Amniotic stem cell (primary cell): ENCODE measurements at places on chromosomes 7 and 10.
A peak's percentile ranks its signal among the peaks of the same experiment; 100 is the strongest.

DNA sequence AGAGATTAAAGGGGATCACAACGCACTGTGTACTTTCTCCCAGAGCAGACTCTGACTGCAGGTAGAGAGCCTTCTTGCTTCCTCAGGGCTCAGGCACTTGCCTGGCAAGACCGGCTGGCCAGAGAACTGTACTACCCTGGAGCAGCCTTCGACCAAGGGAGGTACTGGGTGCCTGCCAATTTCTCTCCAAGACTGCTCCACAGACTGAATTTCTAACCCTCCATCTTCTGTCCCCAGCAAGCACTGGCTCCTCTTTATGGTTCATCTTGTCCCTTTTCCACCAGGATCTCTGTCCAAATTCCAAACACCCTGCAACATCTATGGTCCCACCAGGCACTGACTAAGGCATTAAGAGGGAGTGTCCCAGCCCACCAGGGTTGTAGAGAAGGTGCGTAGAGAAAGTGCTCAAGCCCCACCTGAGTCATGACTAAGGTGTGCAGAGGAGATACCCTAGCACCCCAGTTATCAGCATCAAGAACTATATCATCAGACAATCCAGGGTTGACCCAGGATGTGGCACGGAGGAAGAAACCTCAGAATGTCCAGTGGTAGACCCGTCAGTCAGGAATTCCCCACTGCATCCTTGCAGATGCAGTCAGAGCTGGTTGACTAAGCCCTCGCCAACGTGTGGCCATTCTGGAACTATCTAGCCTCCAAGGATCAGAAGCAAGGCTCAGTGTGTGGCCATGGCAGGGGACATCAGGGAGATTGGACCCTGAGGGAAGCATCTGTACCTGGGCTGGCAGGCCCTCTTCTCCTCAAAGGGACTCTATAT lies 60.9 kb upstream of the CAMK2B start:
- no peak for DNase-seq

DNA sequence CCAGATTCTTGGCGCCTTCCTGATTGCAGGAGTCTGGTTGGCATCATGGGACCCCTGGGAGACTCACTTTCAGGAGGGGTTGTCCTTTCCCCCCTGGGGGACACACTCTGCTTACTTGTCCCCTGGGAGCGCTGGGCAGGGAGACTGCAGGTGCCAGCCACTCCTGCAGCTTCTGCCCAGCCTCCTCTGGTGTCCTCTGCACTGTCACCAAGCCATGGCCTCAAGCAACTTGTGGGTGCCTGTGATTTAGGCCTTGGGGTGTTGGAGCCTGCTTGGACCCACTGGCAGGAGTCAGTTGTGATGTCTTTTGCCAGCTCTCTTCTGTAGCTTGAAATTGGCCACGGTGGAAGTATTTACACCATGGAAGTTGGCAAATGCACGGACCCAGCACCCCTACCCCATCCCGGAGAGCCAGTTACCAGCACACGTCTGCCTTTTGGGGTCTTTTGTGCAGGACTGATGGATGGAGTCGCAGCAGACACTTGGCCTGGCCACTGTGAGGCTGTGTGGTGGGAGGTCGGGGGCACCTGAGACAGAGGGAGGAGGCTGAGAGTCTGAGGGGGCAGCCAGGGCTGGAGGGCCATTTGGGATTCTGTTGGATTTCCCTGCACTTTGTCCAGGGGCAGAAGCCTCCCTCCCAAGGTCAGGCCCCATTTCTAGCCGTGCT lies 104.7 kb downstream of the LHPP start:
- no peak for DNase-seq

- DNase-seq, result no peak
Observed at GRCh38 chr7:72441791-72442190, 29.7 kb upstream of the CALN1 start.

GRCh38 chr7:102155821-102156441 lies 130.7 kb upstream of the SH2B2 start:
- no peak for DNase-seq

GRCh38 chr10:101067356-101068083 lies 5.7 kb downstream of the KAZALD1 start:
- peak; percentile 62 for DNase-seq

DNA sequence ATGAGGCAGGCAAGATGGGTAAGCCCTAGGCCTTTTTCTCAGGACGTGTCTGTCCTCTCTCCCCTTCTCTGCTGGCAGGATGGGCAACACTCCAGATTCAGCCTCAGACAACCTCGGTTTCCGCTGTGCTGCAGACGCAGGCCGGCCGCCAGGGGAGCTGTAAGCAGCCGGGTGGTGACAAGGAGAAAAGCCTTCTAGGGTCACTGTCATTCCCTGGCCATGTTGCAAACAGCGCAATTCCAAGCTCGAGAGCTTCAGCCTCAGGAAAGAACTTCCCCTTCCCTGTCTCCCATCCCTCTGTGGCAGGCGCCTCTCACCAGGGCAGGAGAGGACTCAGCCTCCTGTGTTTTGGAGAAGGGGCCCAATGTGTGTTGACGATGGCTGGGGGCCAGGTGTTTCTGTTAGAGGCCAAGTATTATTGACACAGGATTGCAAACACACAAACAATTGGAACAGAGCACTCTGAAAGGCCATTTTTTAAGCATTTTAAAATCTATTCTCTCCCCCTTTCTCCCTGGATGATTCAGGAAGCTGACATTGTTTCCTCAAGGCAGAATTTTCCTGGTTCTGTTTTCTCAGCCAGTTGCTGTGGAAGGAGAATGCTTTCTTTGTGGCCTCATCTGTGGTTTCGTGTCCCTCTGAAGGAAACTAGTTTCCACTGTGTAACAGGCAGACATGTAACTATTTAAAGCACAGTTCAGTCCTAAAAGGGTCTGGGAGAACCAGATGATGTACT lies 13.1 kb downstream of the PHKG1 start:
- peak; percentile 20 for DNase-seq

DNA sequence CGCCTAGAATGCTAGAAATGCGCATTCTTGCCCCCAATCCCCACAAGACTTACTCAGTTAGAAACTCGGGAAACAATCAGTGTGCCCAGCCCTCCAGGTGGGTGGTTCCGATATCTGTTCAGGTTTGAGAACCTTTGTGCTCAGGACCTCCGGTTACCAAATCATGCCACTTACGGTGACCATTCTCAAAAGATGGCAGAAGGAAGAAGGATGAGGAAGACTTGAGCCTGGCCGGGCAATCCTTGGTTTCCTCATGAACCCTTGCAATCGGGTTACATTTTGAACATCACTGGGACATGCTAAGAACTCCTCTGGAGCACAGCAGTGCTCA lies 52.1 kb downstream of the RBM17 start:
- no peak for DNase-seq

DNA sequence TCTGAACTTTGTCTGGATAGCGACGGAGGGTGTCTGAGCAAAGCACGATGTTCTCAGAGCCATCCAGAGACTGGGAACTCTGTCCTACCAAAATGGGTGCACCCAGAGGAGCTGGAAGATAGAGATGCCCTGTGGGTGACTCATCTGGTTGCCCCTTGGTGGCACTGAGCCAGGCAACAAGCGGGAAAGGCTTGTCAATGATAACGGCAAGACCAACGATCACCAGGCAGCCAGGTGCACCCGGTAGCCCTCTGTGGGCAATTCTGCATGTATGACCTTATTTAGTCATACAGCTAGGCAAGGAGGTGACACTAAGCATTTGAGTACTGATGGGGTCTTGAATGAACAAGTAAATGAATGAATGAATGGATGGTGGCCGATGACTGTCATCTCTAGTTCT lies 2.8 kb upstream of the ELN start:
- no peak for DNase-seq

DNA sequence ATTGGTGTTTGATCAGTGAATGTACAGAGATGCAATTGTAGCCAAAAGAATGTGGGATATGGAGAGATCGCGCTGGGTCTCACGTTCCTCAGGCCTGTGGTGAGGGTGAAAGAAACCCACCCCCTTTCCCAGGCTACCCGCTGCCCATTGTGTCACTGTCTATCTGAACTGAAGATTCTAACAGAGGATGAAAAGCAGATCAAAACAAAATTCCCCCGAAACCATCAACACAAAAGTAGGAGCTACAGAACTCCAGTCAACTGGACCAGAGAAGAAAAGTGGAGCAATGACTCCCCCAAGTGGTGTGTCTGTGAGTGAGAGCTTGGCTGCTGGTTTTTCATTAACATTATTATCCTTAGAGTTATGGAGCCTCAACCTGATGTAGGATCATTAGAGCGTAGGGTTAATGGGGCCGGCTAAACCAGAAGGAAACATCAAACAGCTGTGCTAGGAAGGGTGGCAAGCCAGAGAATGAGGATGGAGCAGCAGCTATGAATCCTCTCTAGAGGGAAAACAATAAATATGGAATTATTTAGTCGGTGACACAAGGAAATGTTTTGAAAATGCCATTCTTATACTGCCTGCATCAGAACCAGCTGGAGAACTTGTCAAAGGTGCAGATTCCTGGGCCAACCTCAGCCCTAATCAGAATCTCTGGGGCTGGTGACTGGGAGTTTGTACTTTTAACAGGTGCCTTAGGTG lies 38.3 kb downstream of the AKR1B1 start:
- no peak for DNase-seq

DNA sequence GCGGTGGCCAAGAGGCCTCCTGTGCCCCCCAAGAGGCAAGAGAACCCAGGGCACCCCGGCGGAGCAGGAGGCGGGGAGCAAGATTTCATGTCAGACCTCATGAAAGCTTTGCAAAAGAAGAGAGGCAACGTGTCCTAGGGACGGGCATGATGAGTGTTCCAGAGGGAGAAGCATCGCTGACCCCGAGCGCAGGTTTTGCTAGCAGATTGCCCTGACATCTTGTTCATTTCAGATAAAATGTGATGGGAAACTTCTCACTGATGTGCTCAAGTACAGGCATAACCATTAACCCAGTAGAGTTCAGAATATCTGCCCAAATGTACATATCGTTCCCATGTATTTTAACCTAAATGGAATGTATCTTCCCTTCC lies 129.2 kb downstream of the APBB1IP start:
- DNase-seq, result no peak

- DNase-seq, result peak; percentile 92
Observed at GRCh38 chr10:34666008-34666704, 148.9 kb downstream of the PARD3 start.

DNA sequence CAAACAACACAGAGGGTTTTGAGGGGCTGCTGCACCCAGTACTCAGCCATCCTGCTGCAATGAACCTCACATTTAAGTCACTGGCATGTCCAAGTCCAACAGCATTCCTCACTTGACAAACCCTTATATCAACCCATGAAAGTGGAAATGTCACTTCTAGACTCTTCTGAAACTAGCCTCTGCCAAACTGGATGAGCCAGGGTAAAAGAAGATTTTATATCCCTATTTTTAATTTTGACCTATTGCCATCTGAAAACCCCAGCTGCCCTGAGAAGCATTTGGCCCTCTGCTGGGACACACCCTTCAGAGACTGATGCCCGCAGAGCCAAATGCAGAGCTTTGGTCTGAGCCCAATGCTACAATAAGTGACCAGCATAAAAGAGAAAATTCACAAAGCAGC lies 201.1 kb downstream of the ANK3 start:
- no peak for DNase-seq

DNA sequence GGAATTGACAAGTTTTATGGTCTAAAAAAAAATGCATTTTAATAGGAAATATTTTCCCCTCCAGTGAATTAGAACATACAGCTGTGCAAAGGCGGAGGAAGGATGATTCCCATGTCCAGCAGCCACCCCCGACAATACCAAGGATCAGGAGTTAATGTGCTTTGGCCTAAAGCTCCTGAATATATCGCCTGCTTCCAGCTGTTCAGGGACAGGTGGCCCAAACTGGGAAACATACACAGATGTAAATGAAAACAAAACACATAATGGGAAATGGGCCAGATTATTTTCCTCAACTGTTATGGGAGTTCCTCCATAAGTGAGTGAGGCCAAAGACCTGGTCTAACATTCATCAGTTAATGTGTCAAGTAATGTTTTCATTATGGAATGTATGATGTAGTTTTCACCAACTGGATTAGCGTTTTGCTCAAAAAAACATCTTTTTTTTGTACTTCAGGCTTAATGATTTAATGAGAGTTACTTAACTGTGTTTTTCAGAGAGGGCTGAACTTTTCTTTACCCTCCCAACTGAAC lies 55.1 kb upstream of the LAMB1 start:
- no peak for DNase-seq

- DNase-seq, result no peak
Observed at GRCh38 chr7:45156516-45157272, 897 bp upstream of the RAMP3 start.

DNA sequence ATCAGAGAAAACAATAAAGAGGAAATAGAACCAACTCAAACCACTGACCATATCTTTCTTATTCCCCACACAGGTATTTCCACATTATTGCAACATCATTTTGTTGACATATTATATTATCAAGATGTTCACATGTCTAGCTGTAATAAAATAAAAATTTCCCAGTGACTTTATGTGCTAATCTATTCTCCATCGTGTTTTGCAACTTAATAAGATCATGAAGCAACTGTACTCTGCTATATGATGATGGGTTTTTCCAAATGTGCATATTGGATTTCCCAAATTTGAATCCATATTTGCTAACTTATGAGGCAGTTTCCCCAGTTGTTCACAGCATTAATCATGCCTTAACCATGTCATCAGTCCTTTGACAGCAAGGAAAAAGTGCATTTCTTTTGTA lies 127.8 kb downstream of the ITGB8 start:
- DNase-seq, result no peak

DNA sequence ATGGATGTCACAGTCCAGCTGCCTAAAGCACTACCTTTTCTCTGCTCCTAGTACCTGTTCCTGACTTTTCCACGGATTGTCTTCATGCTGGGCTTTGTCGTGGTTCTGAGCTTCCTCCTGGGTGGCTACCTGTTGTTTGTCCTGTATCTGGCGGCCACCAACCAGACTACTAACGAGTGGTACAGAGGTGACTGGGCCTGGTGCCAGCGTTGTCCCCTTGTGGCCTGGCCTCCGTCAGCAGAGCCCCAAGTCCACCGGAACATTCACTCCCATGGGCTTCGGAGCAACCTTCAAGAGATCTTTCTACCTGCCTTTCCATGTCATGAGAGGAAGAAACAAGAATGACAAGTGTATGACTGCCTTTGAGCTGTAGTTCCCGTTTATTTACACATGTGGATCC lies 1.3 kb upstream of the INTS15 start:
- DNase-seq, result no peak

DNA sequence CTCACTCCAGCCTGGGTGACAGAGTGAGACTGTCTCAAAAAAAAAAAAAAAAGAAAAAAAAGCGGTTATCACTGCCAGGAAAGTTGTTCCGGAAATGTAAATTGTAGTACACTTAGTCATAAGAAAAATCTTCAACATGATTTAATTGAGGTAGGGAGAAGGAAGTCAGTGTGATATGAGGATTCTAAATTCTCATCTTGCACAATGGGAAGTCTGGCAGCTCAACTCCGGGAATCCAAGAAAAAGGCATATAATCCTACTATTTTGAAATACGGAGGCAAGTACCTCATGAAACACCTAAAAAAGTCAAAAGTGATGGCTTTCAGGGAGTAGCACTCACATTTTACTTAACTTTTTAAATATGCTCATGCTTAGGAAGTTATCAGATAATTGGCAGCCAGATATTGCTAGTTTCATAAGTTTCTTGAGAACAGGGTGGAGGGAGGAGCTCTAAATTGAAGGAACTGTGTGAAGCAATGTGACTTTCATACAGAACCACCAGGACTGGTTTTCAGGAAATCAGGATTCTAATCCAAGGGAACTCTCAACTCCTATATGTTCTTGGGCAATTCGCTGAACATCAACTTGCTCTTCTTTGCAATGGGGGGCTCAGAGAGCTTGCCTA lies 2.7 kb upstream of the C7orf25 start:
- DNase-seq, result no peak
